Aorta (tissue), 5 donors: ENCODE measurements at places on chromosomes 4 and X. TPM values are rescaled to one million over a fixed set of nuclear protein-coding genes. Genes with fewer than 3 reads are reported as not detected.

Gene XAGE2
- total RNA-seq = not detected

Gene F11
- 0.26 TPM for total RNA-seq

- DNase-seq = peak; percentile 78
- no peak overlapping the region for H3K4me3 ChIP-seq
- no peaks in the 10 kb centered on the region for H3K27me3 ChIP-seq
- no peaks in the 10 kb centered on the region for H3K4me1 ChIP-seq
- H3K27ac ChIP-seq = no peak overlapping the region
Measured at GRCh38 chrX:72130762-72131250, 909 bp downstream of the RTL5 start.

DNA sequence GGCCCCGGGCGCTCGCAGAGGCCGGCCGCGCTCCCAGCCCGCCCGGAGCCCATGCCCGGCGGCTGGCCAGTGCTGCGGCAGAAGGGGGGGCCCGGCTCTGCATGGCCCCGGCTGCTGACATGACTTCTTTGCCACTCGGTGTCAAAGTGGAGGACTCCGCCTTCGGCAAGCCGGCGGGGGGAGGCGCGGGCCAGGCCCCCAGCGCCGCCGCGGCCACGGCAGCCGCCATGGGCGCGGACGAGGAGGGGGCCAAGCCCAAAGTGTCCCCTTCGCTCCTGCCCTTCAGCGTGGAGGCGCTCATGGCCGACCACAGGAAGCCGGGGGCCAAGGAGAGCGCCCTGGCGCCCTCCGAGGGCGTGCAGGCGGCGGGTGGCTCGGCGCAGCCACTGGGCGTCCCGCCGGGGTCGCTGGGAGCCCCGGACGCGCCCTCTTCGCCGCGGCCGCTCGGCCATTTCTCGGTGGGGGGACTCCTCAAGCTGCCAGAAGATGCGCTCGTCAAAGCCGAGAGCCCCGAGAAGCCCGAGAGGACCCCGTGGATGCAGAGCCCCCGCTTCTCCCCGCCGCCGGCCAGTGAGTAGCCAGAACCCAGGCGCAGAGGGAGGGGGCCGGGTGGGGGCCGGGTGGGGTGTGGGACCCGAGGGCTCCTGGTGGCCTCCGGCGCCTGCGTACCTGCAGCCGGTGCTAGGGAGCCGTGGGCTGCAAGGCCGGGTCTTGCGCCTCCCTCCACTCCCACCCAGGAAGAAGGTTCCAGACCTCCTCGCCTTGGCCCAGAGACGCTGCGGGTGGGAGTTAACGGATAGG, 534 bp downstream of the MSX1 start:
- no peaks in the 10 kb centered on the region for H3K27me3 ChIP-seq
- DNase-seq = no peak
- peak overlapping the region; percentile 65 for H3K4me3 ChIP-seq
- H3K36me3 ChIP-seq = no peaks in the 10 kb centered on the region
- H3K4me1 ChIP-seq = no peaks in the 10 kb centered on the region

GRCh38 chr4:106238820-106239420, 77.1 kb downstream of the TBCK start:
- H3K27ac ChIP-seq = no peak overlapping the region
- H3K4me1 ChIP-seq = no peaks in the 10 kb centered on the region
- no peaks in the 10 kb centered on the region for H3K36me3 ChIP-seq

DNA sequence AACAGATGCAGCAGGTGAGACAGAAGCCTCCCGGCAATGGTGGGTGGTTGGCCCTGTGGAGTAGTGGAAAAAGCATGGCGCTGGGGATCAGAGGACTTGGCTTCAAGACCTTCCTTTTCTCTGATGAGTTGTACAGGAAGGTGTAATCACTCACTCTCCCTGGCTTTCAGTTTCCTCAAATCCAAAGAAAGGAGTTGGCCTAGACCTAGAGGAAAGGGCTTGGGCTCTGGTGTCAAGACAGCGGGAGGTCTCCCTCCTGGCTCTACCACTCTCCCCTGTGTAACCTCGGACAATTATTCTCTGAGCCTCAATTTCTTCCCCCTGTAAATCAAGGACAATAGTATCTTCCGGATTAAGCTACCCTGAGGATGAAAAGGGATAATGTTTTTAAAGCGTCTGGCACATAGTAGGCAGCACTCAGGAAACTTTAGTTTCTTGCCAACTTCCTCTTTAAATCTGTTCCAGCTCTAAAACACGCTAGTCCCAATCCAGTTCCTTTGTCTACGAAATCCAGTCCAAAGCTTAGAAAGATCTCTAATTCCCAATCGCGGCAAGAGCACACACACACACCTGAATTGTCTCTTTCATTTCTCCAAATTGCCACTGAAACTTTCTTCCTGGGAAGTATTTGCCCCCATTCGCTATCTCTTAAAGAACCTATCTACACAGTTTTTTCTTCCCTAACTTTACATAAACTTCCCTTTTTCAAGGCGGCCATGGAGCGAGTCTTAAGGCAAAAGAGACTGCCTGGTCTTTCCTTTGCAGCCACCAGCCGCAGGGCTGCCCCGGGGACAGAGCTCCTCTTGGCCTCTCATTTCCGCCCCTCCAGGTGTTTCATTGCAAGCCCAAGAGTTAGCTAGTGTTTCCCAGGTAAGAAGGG, 29.9 kb upstream of the GPC4 start:
- no peak for DNase-seq
- H3K36me3 ChIP-seq = no peaks in the 10 kb centered on the region
- no peak overlapping the region for H3K4me3 ChIP-seq
- no peaks in the 10 kb centered on the region for H3K27me3 ChIP-seq
- H3K27ac ChIP-seq = no peak overlapping the region

DNA sequence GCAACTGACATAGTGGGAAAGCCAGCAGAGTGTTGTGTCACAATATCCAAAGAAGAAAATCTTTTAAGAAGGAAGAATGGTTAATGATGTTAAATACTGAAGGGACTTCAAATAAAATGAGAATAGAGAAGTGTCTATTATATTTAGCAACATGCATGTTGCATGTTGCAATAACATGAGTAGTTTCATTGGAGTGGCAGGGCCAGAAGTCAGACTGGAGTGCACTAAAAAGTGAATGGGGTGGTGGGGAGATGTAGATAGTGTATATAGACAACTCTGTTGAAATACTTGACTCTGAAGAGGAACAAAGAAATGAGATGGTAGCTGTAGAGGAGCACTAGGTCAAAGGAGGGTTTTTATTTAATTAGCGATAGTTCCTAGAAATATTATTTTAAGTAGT, 9.5 kb upstream of the AMMECR1 start:
- H3K4me1 ChIP-seq = no peaks in the 10 kb centered on the region
- no peak overlapping the region for H3K27ac ChIP-seq
- H3K4me3 ChIP-seq = no peak overlapping the region
- DNase-seq = no peak
- no peaks in the 10 kb centered on the region for H3K27me3 ChIP-seq
- H3K36me3 ChIP-seq = no peaks in the 10 kb centered on the region

DNA sequence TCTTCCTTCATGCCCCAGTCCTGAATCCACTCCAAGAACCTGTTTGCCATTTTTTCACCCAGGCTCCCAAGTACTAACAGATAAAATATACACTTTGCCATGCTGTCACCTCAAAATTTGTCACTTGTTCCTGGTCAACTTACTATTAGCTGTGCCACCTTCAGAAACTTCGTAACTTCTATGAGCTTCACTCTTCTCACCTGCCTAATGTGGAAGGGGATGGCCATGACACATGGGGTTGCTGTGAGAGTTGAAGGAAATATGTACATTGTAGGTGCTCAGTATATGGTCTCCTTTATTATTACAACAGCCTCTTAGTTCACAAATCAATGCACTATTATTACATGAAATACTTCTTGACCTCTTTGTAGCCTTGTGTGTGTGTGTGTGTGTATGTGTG, 10.4 kb downstream of the TMSB4X start:
- H3K27me3 ChIP-seq = no peaks in the 10 kb centered on the region
- no peak overlapping the region for H3K27ac ChIP-seq
- no peak for DNase-seq

GRCh38 chr4:126028876-126029275, 714.1 kb downstream of the FAT4 start:
- no peaks in the 10 kb centered on the region for H3K4me1 ChIP-seq
- H3K27me3 ChIP-seq = no peaks in the 10 kb centered on the region
- no peak overlapping the region for H3K4me3 ChIP-seq
- no peak overlapping the region for H3K27ac ChIP-seq
- no peak for DNase-seq
- H3K36me3 ChIP-seq = no peaks in the 10 kb centered on the region

DNA sequence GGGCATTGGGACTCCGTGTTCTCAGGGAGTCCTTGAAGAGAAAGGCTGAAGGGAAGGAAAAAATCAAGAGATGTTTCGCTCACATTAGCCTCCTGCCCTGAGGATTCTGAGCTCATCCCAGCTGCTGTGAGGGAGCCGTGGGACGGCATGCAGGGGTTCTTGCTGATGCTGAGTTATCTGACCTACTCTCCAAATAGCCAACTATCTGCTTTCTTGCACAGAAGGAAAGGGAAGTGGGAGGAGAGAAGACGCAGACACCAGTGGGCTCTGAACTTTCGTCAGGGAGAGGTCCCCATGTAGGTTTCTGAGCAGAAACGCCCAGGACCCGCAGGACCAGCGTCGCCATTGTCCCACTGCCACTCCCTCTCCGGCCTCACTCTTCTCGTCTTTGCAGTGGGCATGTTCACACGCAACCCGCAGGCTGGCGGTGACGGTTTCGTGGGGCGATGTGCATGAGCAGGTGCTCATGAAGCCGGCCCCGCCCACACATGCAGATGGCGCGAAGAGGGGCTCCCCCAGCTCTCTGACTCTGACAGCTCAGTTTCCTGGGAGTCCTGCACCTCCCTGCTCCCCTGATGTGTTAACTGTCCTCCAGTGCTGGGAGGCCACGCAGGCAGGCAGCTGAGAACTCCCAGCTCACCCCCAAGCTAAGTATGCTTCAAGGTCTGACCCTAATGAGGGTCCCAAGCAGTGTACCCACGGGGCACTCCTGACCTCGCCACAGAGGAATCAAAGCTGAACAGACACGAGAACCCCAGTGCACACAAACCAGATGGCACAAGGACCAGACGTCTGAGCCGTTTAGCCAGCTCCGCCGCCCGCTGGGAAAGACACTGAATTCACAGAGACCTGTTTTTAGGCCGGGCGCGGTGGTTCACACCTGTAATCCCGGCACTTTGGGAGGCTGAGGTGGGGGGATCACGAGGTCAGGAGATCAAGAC, 13.6 kb upstream of the ABLIM2 start:
- no peak overlapping the region for H3K27ac ChIP-seq
- H3K4me1 ChIP-seq = no peaks in the 10 kb centered on the region
- H3K36me3 ChIP-seq = no peaks in the 10 kb centered on the region
- no peak for DNase-seq
- no peak overlapping the region for H3K4me3 ChIP-seq

DNA sequence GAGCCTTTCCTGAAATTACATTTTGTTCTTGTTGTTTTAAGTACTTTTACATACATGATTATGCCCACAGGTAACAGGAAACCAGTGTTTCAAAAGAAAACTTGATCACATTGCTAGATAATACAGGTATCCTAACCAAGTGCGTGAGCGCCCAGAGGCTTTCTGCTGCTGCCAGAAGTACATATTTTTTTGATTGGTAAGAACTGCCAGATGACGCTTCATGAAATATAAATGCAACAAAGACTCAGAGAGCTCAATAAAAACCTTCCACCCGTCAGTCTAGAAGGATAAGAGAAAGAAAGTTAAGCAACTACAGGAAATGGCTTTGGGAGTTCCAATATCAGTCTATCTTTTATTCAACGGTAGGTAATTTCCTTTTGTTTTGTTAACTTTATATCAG, at the start of gene EPGN:
Gene EPGN, plus strand, starts transcription at position 256 of the 400 bp plus-strand sequence. Its CDS starts 64 bp downstream, at position 320.
- no peaks in the 10 kb centered on the region for H3K27me3 ChIP-seq
- no peak for DNase-seq
- H3K36me3 ChIP-seq = no peaks in the 10 kb centered on the region
- no peak within 1 kb of the TSS for H3K4me3 ChIP-seq
- no peak within 1 kb of the TSS for H3K27ac ChIP-seq
- H3K4me1 ChIP-seq = no peaks in the 10 kb centered on the region

- H3K4me1 ChIP-seq = no peaks in the 10 kb centered on the region
- H3K4me3 ChIP-seq = no peak overlapping the region
- no peaks in the 10 kb centered on the region for H3K36me3 ChIP-seq
- no peaks in the 10 kb centered on the region for H3K27me3 ChIP-seq
- H3K27ac ChIP-seq = no peak overlapping the region
Measured at GRCh38 chr4:151942971-151943370, 182.2 kb upstream of the GATB start.

GRCh38 chr4:77002321-77003107, 53.0 kb downstream of the SEPTIN11 start:
- peak overlapping the region; percentile 34 for H3K27ac ChIP-seq
- H3K4me1 ChIP-seq = peaks cover 2% of the 10 kb centered on the region
- H3K27me3 ChIP-seq = no peaks in the 10 kb centered on the region
- H3K4me3 ChIP-seq = no peak overlapping the region
